Activated CD8-positive, alpha-beta T cell treated with anti-CD3 and anti-CD28 coated beads for 36 hours (primary cell): ENCODE measurements at places on chromosomes 3 and 15. TPM values are rescaled to one million over a fixed set of nuclear protein-coding genes. Genes with fewer than 3 reads are reported as not detected.

Gene SNX4
- 31.3 TPM for total RNA-seq

Gene ARHGEF26
- total RNA-seq, result not detected

DNA sequence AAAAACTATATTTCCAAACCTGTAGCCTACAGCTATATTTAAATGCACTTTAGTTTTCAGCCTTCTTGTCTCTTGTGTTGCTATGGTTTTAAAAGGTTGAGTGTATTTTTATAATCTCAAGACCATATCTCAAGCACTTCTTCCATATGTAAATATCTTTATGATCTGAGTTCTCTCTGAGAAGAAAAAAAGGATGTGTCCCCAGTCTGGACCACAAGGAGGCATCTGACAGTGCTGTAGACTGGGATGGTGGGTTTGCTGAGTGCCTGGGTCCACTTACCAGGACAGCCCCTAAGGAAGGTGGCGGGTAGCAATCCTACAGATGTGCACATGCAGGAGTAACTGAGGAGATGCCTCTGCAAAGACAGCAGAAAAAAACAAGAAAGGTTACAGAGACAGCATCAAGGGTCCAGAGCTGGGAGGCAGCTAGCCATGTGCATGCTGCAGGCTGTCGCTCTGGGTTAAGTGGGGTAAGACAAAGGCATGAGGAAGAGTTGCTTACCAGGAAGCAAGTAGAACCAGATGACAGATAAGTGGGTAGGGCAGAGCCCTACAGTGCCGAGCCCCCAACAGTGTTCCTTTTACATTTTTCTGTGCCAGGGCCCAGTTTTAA is 70.6 kb upstream of the SNRK start:
- DNase-seq, result no peak
- no peak overlapping the region for H3K27ac ChIP-seq
- peaks cover 31% of the 10 kb centered on the region for H3K4me1 ChIP-seq
- no peaks in the 10 kb centered on the region for H3K27me3 ChIP-seq
- no peaks in the 10 kb centered on the region for H3K36me3 ChIP-seq

- H3K4me3 ChIP-seq, result no peak overlapping the region
- no peaks in the 10 kb centered on the region for H3K27me3 ChIP-seq
- H3K4me1 ChIP-seq, result no peaks in the 10 kb centered on the region
- H3K36me3 ChIP-seq, result no peaks in the 10 kb centered on the region
These were observed 82.3 kb upstream of the LPP start for GRCh38 chr3:188071636-188072035.

Gene CPNE9
- total RNA-seq, result not detected

DNA sequence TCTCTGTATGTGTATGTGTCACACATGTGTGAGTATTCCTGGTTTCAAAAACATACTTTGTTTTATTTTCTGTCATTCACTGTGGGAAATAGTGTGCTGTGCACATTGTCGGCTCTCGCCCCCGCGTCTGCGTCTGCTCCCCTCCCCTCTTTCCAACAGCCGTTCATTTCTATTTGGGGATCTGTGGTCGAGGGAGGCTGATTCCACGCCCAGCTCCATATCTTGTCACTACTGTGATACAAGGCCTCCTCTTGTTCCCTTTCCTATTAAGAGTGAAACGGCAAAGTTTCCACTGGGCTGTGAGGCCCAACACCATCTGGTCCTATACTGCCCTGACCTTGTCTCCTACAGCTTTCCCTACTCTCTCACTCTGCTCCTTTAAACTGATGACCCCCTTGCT is 172.5 kb upstream of the LRIG1 start:
- H3K27me3 ChIP-seq, result no peaks in the 10 kb centered on the region
- H3K4me3 ChIP-seq, result no peak overlapping the region
- H3K4me1 ChIP-seq, result peaks cover 3% of the 10 kb centered on the region

DNA sequence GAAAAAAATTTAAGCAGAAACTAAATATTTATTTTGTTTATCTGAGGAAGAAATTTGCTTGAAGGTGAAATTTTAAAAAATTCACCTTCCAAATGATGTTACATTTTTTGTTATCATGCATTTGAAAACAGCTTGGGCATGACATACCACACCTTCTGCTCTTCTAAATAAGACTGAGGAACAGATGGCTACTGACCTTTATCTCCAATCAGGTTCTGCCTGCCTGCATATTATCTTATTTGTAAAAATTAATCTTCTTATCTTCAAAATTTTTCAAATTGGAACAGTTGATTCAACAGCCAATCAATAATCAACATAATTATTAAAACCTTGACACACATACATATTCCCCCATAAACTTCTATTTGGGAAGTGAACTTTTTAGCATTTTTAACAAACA is 641.8 kb upstream of the ZNF385D start:
- no peaks in the 10 kb centered on the region for H3K27me3 ChIP-seq
- no peaks in the 10 kb centered on the region for H3K4me1 ChIP-seq
- DNase-seq, result no peak
- H3K4me3 ChIP-seq, result no peak overlapping the region
- H3K27ac ChIP-seq, result no peak overlapping the region
